ENCODE measurements at places on chromosomes 12 and 14.
A peak's percentile ranks its signal among the peaks of the same experiment; 100 is the strongest.

- DNase-seq: no peak
These were observed 222.0 kb upstream of the LRIG3 start for GRCh38 chr12:59142183-59142790.

- no peak for DNase-seq
These were observed 16.2 kb downstream of the CCDC62 start for GRCh38 chr12:122790393-122791075.

- DNase-seq: no peak
These were observed 124.4 kb downstream of the GXYLT1 start for GRCh38 chr12:42020226-42020625.

DNA sequence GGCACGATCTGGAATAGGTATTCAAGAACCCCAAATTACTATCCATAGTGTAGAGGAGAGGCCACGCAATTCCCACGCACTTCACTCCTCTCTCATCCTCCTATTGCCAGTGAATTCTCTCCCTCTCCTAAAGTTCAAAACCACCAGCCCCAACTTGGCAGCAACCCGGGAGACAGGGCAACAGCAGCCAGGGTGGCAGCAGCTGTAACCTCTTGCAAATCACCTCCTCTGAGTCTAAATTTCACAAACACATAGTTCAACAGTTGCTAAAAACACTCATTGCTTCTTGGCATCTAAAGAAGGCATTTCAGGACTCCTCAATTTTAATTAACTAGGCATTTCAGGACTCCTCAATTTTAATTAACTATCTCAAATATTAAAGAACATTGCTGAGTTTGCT is 37.7 kb upstream of the MANSC4 start:
- DNase-seq: no peak

GRCh38 chr12:21813125-21813524 is 38.6 kb upstream of the KCNJ8 start:
- DNase-seq: no peak

GRCh38 chr12:94585626-94586025 is 64.7 kb downstream of the TMCC3 start:
- DNase-seq: no peak

GRCh38 chr14:93056166-93056839 is 59.4 kb downstream of the ITPK1 start:
- peak; percentile 75 for DNase-seq

DNA sequence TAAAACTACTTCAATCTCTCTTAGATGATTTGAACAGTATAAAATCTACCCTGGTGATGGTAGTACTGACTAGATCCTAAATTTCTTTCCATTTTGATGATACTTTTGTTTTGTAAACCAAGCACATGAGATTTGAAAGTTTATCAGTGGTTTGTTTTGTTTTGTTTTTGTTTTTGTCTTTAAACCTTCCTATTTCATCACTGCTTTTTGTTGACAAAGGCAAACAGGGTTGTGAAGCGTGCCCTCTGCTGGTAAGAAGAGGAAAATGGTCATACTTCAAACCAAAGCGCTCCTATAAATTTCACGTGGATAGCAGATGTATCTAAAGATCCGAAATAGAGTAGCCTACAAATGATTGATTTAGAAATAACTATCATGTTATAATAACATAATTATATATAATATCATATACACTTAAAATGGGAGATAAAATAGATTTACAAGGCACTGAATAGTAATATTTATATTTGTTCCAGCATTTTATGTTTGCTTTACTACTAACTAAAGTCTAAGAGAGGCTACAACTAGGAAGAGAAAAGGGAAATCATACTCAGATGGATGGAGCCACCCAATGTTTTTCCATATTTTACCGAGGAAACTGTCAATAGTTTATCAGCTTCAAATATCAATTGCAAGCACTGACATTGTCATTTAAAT is 254.0 kb upstream of the USP15 start:
- peak; percentile 40 for DNase-seq
